Fibroblast of skin of right biceps (primary cell): ENCODE measurements at places on chromosomes 13 and 19.
A peak's percentile ranks its signal among the peaks of the same experiment; 100 is the strongest.

GRCh38 chr19:3095441-3096191 lies 1.5 kb downstream of the GNA11 start:
- DNase-seq, result peak; percentile 12

DNA sequence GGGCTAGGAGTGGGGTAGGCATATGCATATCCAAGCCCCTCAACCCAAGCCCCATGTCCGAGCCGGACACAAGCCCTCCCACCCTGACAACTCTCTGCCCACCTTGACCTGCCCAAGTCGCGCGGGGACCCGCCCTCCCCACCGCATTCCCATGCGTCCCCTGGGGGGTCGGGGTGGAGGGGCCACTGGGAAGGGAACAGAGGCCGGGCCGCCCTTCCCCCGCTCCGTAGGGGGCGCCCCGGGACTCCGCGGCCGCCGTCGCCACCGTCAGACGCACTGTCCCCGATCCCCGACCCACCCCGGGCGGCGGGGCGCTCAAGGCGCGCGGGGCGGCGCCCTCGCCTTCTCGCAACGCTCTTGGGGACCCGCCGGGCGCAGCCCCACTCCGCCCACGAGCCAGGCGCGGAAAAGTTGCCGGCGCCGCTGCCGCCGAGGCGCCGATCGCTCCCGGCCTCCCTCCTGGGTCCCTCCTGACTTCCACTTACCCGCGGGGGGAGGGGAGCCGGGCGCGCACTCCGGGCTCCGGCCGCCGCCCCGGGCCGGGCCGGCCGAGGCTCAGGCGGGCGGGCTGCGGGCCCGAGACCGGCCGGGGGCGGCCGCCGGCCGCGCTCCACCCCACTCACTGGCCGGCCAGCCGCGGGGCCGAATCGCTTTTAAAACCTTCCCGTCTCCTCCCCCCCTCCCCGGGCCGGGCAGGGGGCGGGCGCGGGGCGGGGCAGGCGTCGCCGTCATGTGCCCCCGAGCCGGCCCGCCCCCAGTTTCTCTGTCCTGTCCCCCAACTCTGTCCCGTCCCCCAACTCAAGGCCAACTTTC lies 34.4 kb upstream of the NANOS3 start:
- DNase-seq, result peak; percentile 85

DNA sequence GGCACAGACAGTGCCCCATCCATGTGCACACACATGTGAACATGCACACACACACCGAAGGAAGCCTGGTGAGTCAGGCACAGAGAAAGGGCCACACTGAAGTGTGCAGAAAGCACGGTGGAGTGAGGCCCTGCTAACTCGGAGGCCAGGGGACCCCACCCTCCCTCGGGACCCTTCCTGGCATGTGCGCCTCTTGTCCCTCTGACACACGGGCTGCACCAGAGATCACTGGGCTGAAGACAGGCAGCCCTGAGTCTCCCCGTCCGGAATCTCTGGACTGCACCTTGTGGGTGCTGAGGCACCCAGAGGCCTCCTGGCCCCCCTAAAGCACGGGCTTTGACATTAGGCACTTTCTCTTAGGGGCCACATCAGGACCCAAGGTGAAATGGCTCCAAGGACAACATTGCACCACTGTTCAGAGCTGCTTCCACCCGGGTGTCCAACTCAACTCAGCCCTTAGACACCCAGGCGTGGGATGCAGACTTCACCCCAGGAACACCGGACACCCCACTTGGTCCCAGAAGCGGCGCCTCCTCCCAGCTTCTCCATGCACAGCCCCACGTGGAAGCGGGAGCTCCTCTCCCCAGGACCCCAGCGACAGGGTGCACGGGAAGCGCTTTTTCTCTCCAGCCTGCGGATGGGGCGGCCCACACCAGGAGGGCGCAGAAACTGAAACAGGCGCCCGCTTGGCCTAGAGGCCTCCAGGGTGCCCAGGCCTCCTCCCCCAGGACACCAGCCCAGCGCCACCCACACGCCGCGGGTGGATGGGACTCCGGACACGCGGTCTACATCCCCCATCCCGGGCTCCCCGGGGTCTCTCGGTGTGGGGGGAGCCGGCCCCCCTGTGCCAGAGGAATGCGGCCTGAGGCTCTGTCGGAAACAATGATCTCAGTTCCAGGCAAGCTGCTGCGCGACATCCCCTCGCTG lies 90.2 kb downstream of the SPACA7 start:
- no peak for DNase-seq

DNA sequence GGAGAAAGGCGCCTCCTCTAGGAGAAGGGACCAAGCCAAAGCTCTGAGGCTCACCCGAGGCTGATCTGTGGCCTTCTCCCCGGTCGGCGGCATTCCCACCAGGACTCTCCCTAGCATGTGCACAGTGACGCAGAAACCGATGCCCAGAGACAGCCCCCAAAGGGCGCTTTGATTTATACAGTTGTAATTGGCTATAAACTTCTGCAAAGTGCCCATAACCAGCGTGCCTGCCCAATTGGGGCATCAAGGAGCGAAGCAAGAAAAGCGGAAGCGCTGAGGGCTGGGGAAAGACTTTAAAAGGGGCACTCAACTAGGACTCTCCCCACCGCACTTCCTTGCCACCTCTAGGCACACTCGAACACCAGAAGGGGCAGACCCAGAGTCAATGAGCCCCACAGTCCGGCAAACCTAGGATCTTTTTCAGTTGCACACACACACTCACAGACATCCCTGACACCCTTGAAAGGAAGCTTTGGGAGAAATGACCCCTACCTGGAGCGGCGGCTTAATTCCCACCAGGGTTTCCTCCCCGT lies 1.8 kb downstream of the CDX2 start:
- DNase-seq, result no peak

DNA sequence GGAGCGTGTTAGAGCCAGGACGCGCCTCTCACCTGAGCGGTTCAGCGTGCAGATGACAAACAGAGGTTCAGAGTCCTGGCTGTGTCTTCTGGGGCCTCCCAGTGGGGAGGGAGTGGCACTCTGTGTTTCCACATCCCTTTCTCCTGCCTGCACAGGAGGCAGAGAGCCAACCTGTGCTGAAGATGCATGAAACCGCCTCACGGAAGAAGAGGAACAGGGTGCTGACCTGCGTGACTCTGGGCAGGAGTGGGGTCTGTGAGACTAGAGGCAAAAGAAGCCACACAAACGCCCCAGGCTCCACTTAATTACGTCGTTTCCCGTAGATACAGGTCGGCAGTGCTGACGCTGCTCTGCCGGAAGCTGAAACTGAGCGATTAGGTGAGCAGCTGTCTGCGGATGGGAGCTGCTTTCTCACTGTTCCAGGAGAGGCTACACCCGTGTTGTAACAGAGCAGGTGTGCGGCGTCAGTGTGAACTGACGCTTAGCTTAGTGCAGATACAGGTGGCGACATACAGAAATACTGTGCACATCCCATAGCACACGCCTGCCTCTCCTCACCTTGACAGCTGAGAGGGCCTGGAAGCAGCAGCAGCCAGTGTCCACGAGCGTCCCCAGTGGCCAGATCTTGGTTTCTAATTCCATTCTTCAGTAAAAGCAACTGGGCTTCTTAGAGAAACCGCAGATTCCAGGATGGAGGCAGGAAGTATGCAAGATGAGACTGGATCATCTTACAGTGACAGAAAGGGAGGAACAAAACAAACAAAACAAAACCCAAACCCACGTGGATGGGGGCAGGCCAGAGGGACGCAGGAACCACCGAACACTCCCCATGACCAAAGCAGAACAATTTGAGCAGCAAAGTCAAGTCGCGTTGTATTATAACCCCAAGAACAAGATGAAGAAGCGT lies 37.7 kb upstream of the MCF2L start:
- DNase-seq, result peak; percentile 67

- no peak for DNase-seq
Observed at GRCh38 chr13:28375250-28375930, 119.5 kb downstream of the FLT1 start.

- DNase-seq, result no peak
Observed at GRCh38 chr13:73106513-73107178, 47.8 kb downstream of the KLF5 start.

DNA sequence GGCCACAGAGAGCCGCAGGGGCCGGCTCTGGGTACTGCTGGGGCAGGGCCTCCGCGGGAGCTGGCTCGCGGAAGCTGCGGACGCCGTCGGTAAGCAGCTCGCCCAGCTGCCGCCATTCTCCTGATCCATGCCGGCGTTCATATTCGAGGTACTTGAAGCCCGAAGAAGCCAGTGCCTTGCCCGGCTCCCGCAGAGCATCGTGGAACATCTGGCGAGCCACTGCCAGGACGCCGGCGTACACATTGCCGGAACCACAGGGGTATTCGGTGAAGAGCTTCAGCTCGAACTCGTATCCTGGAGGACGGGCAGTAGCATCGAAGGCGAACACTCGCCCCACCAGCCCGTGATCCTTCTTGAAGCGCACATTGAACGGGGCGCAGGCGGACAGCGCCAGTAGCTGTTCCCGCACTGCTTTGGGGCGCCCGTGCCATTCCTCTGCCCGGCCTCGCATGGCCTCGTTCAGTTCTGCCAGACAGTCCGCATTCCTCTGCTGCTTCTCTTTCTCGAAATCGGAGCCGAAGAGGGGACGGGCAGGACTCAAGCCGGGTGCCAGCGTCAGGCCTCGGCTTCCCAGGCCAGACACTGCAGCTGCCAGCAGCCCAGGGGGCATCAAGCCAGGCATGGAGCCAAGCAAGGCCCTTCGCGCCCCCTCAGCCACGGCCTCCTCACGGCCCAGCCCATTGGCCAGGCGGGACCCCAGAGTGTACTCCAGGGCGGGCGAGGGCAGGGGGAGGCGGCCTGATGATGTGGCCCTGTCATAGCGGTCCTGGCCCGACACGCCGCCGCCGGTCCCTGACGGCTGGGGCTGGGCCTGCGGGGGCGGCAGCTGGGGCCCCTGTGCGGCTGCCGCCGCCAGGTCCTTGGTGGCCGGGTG lies 1.0 kb downstream of the IRF2BP1 start:
- no peak for DNase-seq

DNA sequence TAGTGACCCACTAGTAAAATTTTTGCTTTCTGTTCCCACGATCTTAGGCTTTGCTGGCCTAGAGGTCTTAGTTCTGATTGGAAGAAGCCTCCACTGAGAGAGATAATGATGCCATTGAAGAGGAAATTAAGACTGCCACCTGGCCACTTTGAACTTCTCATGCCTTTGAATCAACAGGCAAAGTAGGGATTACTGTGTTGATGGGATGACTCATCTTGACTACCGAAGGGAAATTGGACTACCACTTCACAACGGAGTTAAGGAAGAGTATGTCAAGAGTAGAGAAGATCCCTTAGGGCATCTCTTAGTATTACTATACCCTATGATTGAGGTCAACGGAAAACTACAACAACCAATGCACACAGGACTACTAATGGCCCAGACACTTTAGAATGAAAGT lies 12.7 kb upstream of the FREM2 start:
- no peak for DNase-seq

- DNase-seq, result no peak
Observed at GRCh38 chr13:113646921-113647340, 11.1 kb downstream of the ATP4B start.

DNA sequence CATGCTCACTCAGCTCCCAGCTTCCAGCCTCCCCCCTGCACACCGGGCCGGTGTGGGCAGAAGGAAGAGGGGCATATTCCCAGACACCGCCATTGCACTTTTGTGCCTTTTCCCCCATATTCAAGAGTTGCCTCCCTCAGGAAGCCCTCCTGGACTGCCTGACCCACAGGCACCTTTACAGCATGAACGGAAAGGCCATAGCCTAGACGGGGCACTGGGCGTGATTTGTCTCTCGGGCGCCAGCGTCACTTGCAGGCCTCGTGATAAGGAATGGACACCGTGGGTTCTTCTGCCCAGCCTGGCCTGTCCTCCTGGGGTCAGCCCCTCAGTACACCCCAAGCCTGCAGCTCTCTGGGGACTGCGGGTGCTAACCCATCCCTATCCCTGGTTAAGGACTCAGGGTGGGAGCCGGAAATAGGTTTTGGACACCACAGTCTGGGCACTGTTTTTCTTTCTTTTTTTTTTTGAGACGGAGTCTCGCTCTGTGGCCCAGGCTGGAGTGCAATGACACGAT lies 933 bp upstream of the UQCR11 start:
- no peak for DNase-seq

DNA sequence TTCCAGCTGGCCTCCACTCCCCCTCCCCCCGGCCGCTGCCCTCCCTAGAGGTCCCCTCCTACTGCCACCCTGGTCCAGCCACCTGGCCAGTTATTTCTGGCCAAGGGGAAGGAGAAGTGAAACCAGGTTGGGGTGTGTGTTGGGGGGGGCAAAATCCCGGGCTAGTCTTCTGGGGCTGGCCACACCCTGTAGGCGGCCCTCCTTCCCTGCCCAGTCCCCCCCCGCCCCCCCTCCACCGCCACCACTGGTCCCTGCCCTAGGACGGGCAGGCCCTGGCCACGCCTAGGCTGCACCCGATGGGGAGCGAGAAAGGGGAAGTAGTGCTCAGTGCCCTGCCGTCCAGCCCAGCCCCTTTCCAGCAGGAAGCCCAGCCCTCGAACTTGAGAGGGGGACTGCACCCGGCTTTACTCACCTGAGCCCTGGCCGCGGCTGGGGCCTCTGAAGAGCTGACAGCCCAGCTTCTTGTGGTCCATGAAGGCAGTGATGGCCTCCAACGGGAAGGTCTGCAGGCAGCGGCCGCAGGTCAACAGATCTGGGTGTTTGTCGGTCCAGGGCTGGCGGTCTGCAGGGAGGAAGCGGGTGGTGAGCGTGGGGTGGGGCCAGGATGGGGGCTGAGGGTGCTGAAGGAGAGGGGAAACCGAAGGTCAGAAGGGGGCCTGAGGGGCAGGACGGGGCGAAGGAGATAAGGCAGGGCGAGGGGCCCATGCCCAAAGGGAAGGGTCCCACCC lies 813 bp downstream of the ZNF296 start:
- peak; percentile 18 for DNase-seq

DNA sequence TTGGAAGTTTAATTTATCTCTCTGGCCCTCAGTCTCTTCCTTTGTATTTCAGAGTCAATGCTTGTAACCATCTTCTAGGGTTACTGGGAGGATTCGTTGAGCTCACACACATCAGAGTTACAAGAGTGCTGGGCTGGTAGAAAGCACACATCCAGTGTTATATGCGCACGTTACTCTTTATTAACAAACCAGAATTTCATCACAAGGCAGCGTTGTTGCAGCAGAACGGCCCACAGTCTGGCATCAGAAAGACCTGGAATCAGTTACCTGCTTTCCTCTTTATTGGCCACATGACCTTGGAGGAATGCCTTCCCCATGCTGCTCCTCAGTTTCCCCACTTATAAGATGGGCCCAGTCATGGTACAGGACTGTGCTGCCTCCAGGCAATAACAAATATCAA lies 3.9 kb downstream of the ZNF865 start:
- no peak for DNase-seq

GRCh38 chr13:76955661-76956060 lies 7.3 kb downstream of the ACOD1 start:
- no peak for DNase-seq

DNA sequence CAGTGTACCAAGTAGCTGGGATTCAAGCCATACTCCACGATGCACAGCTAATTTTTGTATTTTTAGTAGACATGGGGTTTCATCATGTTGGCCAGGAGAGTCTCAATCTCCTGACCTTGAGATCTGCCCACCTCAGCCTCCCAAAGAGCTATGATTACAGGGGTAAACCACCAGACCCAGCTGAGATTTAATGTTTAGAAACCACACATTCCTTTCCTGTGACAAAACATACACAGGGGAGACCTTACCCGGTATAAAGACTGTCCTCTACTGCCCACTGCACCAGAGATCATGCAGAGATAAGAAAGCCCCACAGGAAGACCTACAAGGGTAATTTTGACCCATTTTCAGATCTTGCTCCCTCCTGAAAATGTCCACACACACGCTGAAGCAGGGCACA lies 22.8 kb upstream of the ZNF83 start:
- peak; percentile 16 for DNase-seq

GRCh38 chr19:10418485-10419199 lies 1.7 kb upstream of the PDE4A start:
- DNase-seq, result peak; percentile 37

GRCh38 chr13:43058831-43059230 lies 35.4 kb downstream of the DNAJC15 start:
- no peak for DNase-seq

- DNase-seq, result no peak
Observed at GRCh38 chr19:38701455-38702063, 42.7 kb downstream of the CAPN12 start.
